ENCODE measurements at places on chromosomes 11 and 22.

DNA sequence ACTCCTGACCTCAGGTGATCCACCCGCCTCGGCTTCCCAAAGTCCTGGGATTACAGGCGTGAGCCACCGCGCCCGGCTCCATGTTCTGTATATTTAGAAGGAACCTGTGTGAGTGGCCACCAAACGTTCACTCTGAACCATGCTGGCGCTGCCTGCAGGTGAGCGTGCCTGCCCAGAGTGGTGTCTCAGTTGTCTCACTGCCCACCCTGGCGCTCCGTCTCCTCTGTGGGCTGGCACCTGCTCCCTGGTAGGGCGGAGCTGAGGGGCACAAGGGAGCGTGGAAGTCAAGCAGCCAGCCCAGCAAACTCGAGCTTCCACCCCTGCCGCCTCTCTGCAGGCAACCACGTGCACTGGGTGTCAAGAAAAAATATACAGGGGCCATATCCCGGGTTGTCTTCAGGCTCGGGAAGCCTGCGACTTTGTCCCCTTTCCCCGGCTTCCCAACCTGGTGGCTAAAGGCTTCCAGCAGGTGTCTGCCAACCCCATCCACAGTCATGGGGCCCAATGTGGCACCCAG is 16.7 kb downstream of the TXN2 start:
- no peak for DNase-seq

DNA sequence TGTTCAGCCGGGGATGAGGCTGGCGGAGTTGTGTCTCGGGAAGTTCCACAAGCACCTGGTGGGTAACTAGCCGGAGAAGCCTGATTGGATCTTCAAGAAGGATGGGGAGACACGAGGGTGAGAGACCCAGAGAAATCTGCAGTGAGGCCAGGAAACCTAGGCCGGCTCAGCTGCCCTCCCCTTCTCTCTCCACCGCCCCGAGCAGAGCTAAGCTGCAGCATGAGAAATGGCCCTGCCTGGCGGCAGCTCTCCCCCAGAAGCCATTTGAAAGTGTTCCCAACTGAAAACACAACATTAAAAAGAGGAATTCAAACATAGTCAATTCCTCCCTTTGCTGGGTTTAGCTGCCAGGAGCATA is 77.8 kb upstream of the SHISAL1 start:
- DNase-seq: no peak

DNA sequence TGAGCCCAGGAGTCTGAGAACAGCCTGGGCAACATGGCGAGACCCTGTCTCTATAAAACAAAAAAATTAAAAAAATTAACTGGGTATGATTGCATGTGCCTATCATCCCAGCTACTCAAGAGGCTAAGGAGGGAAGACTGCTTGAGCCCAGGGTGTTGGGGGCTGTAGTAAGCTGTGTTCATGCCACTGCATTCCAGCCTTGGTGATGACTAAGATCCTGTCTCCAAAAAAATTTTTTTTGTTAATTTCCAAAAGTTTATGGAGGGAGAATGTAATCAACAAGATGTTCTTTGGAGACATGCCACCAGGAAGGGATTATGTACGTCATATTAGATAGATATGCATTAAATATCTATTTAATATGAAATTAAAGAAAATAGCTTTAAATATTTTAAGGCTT is 267.5 kb downstream of the SBF2 start:
- no peak for DNase-seq

- DNase-seq: no peak
These were observed 5.4 kb downstream of the BSX start for GRCh38 chr11:122976061-122976733.

- DNase-seq: no peak
These were observed 2.0 kb downstream of the FREY1 start for GRCh38 chr11:45905095-45905494.

GRCh38 chr22:45896153-45896951 is 80.6 kb downstream of the WNT7B start:
- no peak for DNase-seq

GRCh38 chr11:64229744-64230170 is 591 bp upstream of the DNAJC4 start:
- DNase-seq: no peak

DNA sequence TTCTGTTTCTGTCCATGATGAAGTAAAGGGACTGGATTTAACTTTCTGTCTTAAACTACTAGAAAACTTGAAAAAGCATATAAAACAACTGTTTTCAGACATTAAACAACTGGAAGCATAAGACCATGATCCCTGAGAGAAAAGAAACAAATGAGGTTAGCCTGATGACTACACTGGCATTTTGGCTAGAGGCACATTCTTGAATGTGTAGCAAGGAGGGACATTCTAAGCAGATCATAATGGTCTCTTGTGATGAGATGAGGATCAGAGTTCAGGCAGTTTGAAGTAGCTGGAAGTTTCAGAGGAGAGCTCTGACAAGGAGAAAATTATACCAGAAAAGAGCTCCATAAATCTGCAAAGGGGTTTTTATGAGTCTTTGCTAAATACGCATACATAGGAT is 75.4 kb downstream of the AASDHPPT start:
- no peak for DNase-seq

DNA sequence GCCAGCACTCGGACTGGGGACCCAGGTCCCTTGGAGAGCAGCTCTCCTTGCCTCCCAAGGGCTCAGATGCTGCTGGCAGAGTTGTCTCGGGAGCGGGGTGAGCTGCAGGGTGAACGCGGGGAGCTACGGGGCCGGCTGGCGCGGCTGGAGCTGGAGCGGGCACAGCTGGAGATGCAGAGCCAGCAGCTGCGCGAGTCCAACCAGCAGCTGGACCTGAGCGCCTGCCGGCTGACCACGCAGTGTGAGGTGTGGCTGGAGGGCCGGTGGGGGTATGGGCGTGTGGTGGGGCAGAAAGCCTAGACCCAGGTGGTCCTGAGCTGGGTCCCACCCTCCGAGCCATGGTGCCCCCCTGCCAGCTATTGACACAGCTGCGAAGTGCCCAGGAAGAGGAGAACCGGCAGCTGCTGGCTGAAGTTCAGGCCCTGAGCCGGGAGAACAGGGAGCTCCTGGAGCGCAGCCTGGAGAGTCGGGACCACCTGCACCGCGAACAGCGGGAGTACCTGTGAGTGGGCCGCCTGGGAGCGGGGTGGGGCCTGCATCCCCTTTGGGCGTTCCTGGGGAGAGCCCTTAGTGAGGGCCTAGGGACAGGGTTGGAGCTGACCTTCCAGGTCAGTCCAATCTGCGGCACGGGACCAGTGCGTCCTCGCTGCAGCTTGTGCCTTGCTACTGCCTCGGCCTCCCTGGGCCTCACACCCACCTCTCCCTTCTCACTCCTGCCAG is 5.8 kb upstream of the RPS6KA4 start:
- no peak for DNase-seq

DNA sequence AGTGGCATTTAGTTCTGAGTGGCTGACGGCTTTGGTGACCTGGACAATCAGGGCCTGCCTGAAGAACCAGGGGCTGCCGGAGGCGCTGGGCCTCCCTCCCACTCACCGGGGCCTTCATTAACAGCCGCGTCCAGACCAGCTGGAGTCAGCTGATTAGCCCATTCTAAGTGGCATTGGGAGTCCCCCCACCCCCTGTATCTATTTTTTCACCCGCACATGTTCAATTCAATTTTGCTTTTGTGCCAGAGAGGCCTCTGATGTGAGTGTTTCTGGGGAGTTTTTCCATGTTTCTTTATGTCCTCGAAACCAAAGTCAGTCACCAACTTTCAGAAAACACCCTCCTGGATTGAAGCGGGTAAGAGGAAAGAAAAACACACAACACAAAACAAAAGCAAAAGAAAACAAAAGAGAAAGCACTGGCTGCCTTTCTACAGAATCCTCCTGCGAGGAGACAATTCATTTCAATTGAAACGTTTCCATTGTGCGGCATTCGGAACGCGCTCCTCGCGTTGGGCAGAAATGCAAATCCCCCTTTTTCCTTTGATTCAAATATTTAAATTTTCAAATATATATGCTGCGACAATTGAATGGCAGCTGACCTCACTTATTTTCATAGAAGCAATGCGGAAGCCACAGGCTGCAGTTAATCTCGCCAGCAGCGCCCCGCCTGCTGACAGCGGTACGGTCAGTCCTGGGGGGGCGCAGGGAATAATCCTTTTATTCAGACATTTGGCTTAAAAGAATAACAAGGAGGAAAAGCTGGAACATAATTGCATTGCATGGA is 17.7 kb downstream of the CDKN1C start:
- DNase-seq: no peak

All from stimulated activated CD4-positive, alpha-beta T cell treated with anti-CD3 and anti-CD28 coated beads, Interleukin-1b, Interleukin-23, amount 100 ng/mL, for 4 hours (primary cell).